T-cell (primary cell): ENCODE measurements at places on chromosomes 4 and X. TPM values are rescaled to one million over a fixed set of nuclear protein-coding genes. Genes with fewer than 3 reads are reported as not detected.

The CRMP1 gene
- 0.16 TPM for total RNA-seq

GRCh38 chr4:113603911-113604310 is 157.6 kb downstream of the CAMK2D start:
- DNase-seq = no peak

DNA sequence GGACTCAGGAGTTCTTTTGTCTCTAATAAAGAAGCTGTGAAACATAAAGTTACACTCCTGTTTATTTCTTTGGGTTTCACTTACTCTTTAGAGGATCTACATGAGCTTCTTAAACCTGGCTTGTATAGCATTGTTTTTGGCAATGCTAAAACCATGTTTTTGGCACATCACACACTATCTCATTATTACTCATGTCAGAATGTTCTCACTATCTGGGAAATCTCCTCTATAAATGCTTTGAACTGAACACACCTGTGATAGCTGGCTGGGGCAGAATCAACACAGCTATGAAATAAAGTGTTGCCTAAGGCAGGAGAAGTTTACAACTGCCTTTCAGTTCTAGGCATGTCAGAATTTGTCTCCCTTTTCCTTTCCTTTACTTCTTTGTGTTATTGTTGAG is 52.6 kb downstream of the SULT1B1 start:
- no peak for DNase-seq

DNA sequence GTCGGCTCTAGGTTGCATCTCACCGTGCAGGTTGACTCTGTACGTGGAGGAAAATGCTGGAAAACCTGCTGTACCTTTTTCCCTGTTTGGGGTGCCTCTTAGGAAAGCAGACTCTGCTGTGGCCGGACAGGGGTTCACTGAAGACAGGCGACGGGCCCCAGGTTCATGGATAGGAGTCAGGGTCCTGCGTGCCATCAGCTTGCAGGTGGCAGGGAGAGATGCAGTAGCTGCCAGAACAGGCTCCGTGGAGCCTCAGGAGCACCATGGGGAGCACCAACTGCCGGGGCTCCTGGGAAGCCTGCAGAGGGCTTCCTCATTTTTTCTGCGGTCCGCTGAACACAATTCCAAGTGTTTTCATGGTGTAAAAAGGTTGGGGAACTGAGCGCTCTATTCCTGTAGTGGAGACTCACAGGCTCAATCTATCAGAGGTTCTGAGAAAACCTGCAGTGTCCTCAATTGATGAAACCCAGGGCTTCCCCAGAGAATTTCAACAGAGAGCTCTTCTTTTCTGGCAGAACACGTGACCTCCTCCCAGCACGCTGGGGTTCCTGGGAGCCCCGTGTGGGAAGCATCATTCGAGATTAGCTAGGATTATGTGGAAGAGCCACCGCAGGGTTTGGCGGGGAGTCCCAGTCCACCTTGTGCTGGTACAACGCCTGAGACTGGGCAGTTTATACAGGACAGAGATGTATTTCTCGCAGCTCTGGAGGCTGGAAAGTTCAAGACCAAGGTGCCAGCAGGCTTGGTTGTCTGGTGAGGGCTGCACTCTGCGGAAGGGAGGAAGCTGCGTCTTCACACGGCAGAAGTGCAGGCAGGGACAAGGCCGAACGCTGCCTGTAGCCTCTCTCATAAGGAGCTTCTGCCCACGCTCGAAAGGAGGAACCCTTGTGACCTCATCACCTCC is 1.6 kb downstream of the HTRA3 start:
- no peak for DNase-seq

The CXCR3 gene
- 17.6 TPM for total RNA-seq

- no peak for DNase-seq
Observed at GRCh38 chr4:54015423-54016030, 48.9 kb downstream of the CHIC2 start.

DNA sequence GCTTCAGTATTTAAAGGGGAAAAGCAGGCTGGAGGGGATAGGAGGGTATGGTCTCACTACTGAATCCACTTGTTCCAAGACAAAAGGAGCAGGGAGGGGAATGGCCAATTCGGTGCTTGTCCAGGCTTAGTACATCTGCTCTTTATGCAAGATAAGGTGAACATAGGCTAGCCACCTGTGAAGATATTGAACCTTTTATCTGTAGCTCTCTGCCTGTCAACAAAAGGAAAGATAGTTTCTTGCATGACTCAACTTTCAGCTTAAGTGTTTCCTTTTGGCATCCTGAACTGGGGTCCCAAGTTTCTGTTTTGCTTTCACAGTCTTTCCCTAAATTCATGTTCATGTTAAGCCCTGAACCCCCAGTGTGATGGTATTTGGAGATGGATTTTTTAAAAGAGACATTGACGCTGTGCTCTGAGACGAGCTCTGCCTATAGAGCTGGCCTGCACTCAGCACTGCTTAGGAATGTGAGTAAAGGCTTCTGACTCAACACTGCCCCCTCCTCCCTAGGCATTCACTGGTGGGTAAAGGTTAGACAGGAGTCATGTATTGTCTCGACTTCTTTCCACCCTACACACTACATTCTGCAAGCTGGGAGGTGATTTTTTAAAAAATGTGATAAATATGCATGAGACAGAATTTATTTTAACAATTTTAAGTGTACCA is 28.2 kb downstream of the FAM149A start:
- DNase-seq = no peak

The SOWAHB gene
- not detected for total RNA-seq

GRCh38 chr4:3438847-3439180 is 3.0 kb upstream of the HGFAC start:
- DNase-seq = no peak

- no peak for DNase-seq
Observed at GRCh38 chr4:158170691-158171561, 1.9 kb downstream of the GASK1B start.

The CENPVL2 gene
- total RNA-seq = not detected

The ITM2A gene
- total RNA-seq = 102 TPM

DNA sequence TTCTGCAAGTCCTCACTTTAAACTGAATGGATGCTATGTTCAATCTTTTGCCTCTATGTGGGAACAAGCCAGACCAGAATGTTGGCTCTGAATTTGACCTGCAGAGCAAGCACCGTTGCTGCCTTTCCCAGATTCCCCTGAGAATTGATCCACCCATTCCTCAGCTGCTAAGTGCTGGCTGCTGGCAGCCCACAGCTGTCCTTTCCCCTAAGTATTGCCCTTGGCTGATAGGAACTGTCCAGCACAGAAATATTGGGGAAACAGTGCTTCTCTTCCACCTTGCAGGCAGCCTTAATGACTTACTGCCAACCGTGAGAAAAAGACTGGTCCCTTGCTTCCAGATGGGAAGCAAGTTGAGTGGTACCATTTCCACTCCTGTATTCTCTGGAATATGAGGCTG is 475.9 kb downstream of the PDHA2 start:
- DNase-seq = no peak

DNA sequence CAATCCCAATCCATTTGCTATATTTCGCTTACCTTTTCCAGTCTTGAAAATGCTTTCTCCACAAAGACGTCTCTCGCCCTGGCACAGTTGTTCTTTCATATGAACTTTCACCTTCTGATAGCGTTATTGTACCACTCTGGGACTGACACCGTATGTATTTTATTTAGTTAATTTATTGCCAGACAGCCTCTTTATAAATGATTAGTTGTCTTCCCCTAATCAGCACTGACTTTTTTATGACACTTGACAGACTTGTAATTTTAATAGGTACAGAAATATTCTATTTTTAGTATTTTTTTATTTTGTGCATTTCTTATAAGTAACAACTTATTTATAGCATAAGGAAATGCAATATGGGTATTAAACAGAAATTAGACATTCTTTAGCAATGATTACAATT is at the start of gene GIMD1:
GIMD1 (minus strand) TSS at position 101 of the 400 bp plus-strand sequence. CDS start 1,343 bp downstream, outside the sequence.
- DNase-seq = no peak

DNA sequence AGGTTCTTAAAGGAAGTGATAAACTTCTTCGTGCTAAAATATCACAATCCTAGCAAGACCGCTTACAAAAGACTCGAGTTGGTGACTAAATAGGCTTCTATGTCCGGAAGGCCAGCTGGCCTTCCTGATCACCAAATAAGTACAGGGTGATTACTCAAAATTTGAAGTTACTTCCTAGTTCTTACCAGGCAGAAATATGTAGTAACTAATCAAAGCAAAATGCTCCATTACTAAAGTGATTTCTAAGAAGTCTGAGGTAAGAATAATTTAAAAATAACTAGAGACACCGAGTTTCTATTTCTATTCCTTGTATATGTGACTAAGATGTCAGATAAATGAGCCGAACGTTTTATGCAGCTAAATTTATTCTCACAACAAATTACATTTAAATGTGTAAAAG is 62.2 kb downstream of the NSUN7 start:
- DNase-seq = no peak

The AFM gene
- not detected for total RNA-seq

- no peak for DNase-seq
Observed at GRCh38 chr4:73718375-73719373, 21.7 kb upstream of the CXCL8 start.

The STATH gene
- not detected for total RNA-seq

DNA sequence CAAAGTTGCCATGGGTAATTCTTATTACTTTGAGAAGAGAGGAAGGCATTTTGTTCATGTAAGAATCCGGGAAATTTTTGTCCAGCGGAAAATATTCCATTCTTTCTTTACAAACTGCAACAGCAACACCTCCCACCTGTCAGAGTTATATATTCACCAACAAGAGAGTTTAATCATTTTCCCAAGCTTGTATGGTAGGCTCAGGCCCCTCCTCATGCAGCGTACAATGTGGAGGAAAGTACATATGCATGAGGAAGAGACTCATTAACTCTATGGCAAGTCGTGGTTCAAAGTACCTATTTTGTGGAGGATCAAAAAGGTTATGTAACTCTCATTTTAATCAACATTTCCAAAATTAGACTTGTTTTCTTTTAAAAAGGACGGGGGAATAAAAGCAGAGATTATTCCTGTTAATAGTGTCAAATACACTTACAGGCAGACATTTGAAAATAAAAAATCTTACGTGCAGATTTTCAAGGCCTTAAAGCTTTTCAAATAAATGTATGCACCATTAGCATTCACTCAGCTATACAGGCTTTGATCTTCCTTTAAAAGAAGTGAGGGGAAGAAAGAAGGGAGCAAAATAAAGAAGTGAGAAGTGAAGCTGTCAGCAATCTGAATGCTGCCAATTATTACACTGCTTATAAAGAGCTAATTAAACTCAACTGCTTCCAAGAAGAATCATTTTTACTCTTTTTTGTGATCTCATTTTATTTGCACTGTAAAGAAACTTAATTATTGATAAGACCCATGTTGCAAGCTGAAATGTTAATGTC is 204.8 kb downstream of the FAT4 start:
- no peak for DNase-seq

GRCh38 chrX:5965406-5965805 is 263.3 kb downstream of the NLGN4X start:
- DNase-seq = no peak

The GSX2 gene
- not detected for total RNA-seq

The GPM6B gene
- 0.35 TPM for total RNA-seq

DNA sequence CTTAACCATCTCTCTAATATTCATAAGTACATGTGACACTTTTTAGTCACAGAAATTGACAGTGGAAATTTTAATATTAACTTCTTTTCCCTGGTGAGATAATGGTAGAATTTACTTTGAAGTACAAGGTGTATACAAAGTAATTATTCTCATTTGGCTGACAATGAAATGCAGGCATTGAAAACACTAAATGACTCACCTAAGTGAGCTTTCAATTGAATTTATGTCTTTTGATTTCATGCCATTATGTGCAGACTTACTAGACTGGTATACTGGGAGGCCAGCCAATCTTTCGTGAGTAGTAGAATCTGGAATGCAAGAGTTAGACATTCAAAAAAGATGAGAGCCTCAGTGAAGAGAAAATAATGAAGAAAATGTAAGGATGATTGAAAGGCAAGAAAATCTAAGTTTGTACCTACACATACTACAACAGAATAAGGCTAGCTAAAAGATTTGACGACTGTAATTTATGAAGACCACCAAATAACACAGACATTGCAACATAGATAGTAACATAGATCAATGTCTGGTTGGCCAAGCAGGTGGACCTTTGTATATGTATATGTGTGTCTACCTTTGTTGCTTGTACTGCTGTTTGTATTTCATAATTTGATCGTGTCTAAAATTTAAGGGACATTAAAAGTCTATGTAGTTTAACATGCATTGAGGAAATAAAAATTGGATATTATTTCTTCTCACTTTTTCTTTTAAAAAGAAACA is 459.7 kb downstream of the IL15 start:
- no peak for DNase-seq

The CFI gene
- 0.92 TPM for total RNA-seq

GRCh38 chr4:152028131-152028530 is 267.3 kb upstream of the GATB start:
- DNase-seq = no peak

The PLA2G12A gene
- 11.4 TPM for total RNA-seq

The COL25A1 gene
- 0.56 TPM for total RNA-seq

GRCh38 chr4:8381814-8382581 is 58.5 kb downstream of the ACOX3 start:
- no peak for DNase-seq

The EREG gene
- total RNA-seq = 0.79 TPM

DNA sequence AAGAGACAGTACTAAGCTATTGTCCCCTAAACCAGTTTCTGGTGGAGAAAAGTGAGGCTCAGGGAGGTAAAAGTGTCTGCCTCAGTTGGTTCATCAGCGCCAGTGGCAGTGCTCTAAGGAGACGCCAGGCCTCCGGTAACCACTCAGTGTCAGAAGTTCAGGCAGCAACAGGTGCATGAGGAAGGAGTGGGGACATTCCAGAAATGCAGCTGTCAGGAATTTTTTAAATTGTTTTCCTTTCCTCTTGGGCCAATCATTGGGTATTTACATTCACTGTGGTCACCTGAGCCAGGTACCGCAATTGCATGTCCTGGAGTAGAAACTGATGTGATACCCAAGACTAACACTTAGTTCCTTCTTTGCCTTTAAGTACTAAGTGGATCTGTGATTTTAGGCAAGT is 40.2 kb upstream of the HS3ST1 start:
- DNase-seq = no peak

DNA sequence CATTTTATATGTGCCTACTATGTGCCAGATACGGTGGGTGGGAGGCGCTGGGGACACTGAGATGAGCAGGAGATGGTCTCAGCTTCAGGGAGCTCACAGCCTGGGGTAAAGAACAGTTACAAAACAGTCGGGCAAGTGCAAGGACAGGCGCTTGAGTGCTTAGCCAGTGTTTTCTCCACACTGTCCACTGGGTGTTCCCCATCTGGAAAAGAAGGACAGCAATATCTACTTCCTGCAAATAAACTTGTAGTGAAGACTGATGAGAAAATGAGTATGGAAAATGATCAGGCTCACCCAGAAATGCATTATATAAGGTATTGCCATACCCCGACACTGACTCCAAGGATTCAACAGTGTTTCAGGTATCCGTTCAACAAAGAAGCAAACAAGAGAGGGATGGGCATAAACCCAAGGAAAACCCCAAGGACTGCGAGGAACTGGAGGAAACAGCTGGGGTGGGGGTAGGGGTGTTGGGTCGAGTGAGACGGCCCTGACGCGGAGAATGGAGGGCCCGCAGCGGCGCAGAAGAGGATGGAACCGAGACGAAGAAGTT is 835 bp downstream of the TMEM185A start:
- DNase-seq = no peak

The XAGE2 gene
- not detected for total RNA-seq

DNA sequence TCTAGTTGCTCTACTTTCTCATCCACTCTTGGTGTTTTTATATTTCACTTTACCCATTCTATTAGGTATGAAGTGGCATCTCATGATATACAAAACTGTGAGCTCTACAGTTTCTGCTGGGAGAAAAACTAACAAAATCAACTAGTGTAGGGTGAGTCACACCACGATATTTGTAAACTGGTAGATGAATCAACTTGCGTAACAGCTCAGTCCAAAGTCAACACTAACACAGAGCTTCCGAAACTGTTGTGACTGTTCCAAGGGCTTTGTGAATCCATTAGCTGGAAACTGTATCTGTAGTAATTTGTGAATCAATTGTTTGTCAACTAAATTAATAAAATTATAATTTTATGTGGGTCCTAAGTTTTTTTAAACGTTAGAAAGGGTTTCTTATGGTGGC is 119.8 kb upstream of the TSPAN5 start:
- DNase-seq = no peak
